Progenitor cell of endocrine pancreas (in vitro differentiated cells): ENCODE measurements at places on chromosomes 2 and 18. TPM values are rescaled to one million over a fixed set of nuclear protein-coding genes. Genes with fewer than 3 reads are reported as not detected.
A peak's percentile ranks its signal among the peaks of the same experiment; 100 is the strongest.

Gene CCDC195
- total RNA-seq, result not detected in 2 replicates

DNA sequence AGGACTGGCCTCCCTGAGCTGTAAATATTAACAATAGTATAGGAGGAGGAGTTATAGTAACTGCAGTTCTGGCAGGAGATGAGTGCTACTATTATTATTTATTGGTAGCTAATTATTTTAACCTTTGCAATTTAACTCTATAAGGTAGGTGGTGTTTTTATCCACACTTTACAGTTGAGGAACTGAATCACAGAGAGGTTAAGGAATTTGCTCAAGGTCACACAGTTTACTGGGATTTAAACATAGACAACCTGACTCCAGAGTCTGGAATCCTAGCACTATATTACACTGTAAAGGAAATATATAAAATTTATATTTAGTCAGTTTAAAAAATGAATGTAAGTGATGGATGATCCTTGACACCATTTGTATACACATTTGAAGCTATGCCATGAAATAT, 2.1 kb downstream of the ERICH2 start:
- peaks cover 10% of the 10 kb centered on the region for H3K4me1 ChIP-seq
- DNase-seq, result no peak
- no peak overlapping the region for H3K27ac ChIP-seq
- peak overlapping the region; percentile 80 for H3K4me3 ChIP-seq
- peaks cover 8% of the 10 kb centered on the region for H3K27me3 ChIP-seq
- no peaks in the 10 kb centered on the region for H3K36me3 ChIP-seq

GRCh38 chr2:186554850-186555671, 34.8 kb upstream of the ITGAV start:
- H3K36me3 ChIP-seq, result no peaks in the 10 kb centered on the region
- no peak overlapping the region for H3K27ac ChIP-seq
- no peaks in the 10 kb centered on the region for H3K4me1 ChIP-seq
- H3K27me3 ChIP-seq, result no peaks in the 10 kb centered on the region

GRCh38 chr2:236553522-236553921, 16.1 kb upstream of the ACKR3 start:
- no peaks in the 10 kb centered on the region for H3K36me3 ChIP-seq
- no peak overlapping the region for H3K4me3 ChIP-seq
- no peak for DNase-seq

GRCh38 chr18:6927153-6927552, 190.4 kb downstream of the LAMA1 start:
- H3K4me1 ChIP-seq, result no peaks in the 10 kb centered on the region
- H3K4me3 ChIP-seq, result no peak overlapping the region
- DNase-seq, result no peak
- no peaks in the 10 kb centered on the region for H3K27me3 ChIP-seq

DNA sequence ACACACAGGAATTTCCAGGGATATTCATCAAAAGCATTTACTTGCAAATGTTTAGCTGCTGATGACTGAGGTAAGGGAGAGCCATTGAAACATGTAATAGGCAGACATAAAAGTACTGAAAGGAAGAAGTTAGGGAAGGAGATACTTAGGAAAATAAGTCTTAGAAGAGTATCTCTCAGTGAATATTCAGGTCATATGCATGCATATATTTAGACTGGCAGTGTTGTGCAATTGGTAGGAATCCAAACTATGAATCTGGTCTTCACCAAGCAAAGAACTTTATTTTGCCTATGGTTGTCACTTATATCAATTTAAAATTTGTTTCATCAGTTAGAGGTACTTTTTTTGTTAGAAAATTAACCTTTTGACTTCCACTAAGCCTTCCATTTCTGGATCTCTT, 1490.7 kb downstream of the SUCLG1 start:
- no peak for DNase-seq
- no peaks in the 10 kb centered on the region for H3K4me1 ChIP-seq
- no peak overlapping the region for H3K4me3 ChIP-seq
- no peaks in the 10 kb centered on the region for H3K27me3 ChIP-seq

DNA sequence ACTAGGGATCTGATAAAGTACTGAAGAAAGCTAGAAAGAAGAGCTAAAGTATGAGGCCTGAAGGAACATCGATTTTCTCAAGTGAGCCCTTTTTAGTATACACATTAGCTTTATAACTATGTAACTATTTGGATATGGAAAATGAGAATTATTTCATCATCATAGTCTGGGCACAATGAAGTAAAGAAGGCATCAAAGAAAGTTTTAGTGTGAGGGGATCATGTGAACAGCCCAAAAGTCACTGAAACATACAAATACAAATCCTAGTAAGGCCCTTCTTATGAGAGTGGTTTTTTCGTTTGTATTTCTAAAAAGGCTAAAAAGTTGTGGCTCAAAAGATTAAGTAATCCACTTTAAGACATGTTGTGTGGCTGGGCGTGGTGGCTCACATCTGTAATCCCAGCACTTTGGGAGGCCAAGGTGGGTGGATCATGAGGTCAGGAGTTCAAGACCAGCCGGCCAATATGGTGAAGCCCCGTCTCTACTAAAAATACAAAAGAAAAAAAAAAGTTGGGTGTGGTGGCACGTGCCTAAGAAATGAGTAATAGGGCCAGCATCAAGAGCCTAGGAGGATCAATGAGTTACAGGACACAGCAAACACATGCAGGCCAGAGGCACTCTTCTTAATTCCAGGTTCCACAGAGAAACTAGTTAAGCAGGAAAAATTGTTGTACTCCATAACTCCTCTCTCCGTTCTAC, 61.9 kb downstream of the PUM2 start:
- H3K27me3 ChIP-seq, result no peaks in the 10 kb centered on the region
- H3K4me3 ChIP-seq, result no peak overlapping the region
- H3K36me3 ChIP-seq, result peaks cover 9% of the 10 kb centered on the region
- H3K4me1 ChIP-seq, result peaks cover 12% of the 10 kb centered on the region

Gene ASB18
- not detected in 2 replicates for total RNA-seq
